ENCODE measurements at places on chromosomes 7 and 10.

DNA sequence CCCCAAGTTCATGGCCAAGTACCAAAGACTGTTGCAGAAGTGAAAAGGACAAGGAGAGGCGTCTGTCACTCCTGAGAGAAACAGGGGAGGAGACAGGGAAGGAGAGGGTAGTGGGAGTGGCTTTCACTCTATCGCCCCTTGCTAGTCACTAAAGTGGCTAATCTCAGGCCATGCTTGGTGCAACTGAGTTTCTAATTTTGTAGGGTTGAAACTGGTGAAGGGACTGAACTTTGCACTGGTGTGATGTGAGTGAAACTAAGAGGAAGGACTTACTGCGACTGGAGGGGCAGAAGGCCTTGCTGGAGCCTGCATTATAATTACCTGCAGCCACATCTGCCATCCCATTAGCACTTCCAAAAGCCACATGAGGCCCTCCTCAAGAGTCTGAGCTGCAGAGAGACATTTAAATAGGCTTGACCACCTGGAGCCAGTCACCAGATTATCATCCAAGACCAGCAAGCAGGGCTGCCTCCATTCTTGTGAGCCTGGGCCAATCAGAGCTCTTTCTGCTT is 107.2 kb upstream of the EEPD1 start:
- DNase-seq: no peak

DNA sequence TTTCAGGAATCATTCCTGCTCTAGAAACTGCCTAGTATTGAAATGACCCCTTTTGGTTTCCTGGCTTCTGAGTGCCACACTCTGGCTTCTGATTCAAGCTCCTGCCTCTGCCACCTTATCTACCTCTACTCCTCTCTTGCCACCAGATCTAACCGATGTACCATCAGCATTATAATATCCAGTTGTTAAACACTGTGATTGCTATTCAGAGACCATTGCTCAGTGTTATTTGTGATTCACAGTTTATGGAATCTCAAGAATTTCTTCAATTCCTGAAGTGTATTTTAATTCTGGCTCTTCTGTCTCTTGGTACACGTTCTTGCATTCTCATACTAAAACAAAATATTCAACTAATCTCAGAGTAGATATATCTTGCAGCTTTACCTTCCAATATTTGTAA is 88.7 kb downstream of the DYNC1I1 start:
- DNase-seq: peak; percentile 29

DNA sequence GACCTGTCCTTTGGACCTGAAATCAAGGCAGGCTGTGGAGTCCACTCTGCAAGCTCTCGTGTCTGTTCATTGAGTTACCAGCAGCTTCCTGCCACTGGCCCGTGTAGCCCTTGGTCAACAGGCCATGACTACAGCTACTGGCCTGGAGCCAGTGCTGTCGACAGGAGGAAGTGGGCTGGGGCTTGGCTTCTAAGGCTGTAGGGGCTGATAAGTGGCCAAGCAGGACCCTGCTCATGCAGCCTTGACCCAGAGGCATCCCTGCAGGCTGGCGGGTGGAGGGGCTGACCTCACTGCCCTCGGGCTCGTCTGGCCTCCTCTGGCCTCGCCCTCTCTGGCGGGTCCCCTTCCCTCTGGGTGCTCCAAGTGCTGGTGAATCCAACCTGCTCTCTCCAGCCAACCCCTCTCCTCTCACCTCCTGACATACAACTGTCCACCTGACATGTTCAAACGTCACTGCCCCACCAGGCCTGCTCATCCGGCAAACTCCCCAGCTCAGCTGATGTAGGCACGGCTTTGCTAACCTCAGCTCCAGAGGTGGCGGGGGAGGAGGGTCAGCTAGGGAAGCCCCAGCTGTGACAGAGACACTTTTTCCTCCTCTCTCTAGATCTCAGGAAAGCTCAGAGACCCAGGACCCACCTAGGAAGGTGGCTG is 188.6 kb upstream of the LYZL2 start:
- DNase-seq: no peak

GRCh38 chr7:609365-609764 is 89.7 kb upstream of the PDGFA start:
- no peak for DNase-seq

- DNase-seq: peak; percentile 87
These were observed 694 bp downstream of the COL1A2 start for GRCh38 chr7:94395141-94396036.

DNA sequence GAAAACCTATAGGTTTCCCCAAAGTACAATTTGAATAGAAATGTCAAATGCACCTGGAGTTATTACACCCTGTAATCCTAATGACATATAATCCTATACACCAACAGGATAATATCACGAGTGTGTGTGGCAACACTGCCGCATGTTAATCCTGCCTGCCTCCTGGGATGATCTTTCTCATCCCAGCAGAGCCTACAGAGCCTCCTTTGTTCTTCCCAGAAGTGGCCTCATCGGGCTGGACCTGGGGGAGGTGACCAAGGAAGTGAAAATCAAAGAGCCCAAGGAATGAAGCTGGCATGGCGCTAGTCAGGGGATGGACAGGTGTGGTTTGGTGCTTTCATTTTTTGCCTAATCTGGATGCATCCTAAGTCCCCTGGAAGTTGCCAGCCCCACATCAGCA is 29.5 kb upstream of the LEP start:
- no peak for DNase-seq

GRCh38 chr10:97724341-97724941 is 10.9 kb downstream of the MARVELD1 start:
- peak; percentile 51 for DNase-seq

- peak; percentile 27 for DNase-seq
These were observed 40.7 kb downstream of the TARP start for GRCh38 chr7:38232502-38233366.

- DNase-seq: no peak
These were observed 31.7 kb downstream of the PODXL start for GRCh38 chr7:131524703-131525102.

GRCh38 chr7:51121036-51121790 is 195.4 kb downstream of the COBL start:
- DNase-seq: no peak

DNA sequence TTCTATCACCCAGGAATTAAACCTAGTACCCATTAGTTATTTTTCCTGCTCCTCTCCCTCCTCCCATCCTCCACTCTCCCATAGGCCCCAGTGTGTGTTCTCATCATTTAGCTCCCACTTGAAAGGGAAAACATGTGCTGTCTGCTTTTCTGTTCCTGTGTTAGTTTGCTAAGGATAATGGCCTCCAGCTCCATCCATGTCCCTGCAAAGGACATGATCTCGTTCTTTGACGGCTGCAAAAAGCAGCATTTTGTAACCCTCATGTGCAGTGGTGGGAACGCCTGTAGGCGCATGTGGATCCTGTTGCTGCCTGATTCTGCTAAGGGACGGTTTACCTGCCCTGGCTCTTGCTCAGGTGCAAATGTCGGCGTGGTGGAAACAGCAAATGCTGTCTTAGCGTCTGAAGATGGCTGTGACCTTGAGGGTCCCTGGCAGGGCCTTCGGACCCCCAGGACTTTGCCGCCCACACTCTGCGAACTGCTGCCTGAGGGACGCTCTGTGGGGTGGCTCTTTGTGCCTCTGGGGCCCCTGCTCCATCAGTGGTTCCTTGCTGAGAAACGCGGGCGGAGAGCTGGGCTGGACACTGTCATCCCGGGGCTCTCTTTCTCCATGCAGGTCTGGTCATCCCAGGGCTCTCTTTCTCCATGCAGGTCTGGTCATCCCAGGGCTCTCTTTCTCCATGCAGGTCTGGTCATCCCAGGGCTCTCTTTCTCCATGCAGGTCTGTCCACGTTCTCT is 5.6 kb upstream of the MTG1 start:
- DNase-seq: no peak

- DNase-seq: no peak
These were observed 100.1 kb upstream of the BET1 start for GRCh38 chr7:94104301-94104700.

- DNase-seq: peak; percentile 57
These were observed 7.8 kb upstream of the HERC4 start for GRCh38 chr10:68082872-68083271.

DNA sequence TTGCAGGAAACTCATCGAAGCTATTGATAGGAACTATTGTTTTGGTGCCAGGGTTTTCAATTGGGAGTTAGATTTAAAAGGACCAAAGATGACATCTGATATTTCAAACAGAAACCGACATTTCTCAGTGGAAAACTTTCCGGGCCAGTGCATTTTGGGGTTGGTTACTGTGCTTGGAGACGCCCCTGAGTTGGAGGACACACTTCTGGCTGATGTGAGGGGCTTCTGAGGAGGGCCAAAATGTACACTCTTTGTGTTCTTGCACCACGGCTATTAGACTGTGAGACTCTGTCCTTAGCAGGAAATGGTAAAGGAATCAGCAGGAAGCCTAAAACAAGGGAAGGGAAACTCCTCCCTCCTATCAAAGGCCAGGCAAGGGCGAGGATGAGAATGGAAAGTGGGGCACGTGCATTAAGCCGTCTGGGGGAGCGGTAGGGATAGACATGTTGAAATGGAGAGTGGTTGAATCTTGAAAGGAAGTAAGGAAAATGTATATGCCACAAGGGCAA is 1.8 kb upstream of the SRGN start:
- DNase-seq: peak; percentile 23

DNA sequence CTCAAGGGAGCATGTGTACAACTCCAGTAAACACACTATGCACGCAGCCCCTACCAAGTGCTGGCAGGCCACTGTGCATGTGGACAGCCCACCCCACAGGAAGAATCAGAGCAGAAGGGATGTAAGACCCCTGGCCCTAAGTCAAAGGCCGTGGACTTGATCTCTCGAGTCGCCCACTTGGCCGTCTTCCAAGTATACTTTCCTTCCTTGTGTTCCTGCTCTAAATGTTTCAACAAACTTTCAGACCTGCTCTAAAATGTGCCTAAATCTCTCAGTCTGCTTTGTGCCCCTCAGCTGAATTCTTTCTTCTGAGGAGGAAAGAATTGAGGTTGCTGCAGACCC is 21.1 kb upstream of the NOM1 start:
- no peak for DNase-seq

DNA sequence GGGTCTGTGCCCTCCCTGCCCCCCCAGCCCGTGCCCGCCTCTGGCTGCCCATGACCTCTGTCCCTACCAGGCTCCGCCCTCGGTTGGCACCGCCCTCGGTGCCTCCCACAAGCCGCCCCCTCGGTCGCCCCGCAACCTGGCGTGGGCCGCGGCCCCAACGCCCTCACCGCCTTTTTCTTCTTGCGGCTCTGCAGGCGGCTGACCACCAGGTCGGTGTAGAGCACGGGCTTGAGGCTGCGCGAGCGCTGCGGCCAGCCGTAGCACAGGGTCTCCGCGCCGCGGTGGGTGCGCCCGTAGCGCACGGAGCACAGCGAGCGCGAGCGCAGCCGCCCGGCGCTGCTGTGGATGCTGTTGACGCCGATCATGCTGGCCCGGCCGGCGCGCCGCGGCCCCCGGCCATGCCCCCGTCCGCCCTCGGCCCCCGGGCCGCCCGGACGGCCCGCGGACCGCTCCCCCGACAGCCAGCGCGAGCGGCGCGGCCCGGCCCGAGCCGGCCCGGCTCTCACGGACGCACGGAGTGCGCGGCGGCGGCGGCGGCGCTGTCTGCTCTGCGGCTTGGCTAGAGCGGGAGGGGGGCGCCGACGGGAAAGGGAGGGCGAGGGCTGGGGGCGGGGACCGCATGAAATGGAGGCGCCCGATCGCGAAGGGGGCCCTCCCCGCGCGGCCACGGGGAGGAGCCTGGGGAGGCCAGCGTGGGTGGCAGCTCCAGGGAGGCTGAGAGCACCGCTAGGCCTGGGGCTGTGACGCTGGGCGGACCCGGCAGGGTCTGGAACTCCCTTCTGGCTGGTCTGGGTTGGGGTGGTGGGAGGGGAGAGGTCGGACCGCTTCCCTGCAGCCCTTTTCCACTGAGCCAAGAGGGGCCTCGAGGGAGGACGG is 9.6 kb downstream of the PSD start:
- DNase-seq: peak; percentile 53

DNA sequence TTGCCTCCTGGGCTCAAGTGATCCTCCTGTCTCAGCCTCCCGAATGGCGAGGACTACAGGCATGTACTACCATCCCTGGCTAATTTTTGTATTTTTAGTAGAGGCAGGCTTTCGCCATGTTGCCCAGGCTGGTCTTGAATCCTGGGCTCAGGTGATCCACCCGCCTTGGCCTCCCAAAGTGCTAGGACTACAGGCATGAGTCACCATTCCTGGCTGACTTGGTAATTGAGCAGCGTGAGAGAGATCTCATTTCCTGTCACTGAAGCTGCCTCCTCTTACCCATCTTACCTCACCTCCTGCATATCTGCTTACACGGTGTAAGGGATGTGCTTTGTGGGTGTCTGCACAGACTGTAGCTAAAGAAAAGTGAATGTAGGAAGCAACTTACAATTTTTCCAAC is 9.7 kb downstream of the IFIT3 start:
- peak; percentile 75 for DNase-seq

DNA sequence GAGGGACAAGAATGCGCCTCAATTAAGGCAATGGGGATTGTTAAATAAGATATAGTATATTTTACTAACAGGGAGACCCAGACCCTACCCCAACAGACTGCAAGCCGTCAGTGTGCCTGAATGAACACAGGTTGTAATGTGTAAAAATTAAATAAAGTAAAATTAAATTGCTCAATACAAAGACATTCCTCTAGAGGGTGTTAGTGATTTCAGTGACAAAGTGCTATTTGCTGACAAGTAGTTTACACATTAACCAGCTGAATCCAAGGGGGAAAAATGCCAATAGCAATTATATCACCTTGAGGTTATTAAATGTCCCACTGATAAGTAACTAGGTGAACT is 110.5 kb downstream of the EBF3 start:
- peak; percentile 8 for DNase-seq

- DNase-seq: no peak
These were observed 122.3 kb downstream of the SLIT1 start for GRCh38 chr10:97063271-97063982.

DNA sequence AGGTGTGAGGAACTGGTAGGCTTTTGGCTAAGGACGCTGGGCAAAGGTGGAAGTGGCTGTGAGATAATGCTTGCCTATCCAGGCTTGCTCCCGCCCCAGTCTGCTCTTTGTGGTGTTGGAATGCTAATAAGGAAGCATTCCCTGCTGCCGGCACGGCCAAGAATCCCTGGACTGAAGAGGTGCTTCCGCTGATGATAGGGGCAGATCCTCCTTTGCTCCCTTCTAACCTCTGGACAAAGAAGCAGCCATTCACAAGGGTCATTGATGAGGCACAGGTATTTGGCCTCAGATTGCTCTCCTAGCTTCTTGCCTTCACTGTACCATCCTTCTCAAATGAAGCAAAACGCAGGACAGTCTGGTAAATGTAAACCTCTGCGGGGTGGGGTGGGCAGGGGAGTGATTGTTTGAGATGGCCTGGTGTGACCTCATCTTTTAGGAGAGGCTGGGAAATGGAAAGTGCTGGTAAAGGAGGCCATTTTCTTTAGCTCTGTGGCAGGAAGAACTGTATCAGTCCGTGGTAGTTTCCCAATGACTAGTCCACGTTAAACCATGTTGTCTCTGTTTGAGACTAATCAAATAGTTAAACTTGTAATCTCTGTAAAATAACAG is 1.7 kb downstream of the PGAM1 start:
- DNase-seq: peak; percentile 48

DNA sequence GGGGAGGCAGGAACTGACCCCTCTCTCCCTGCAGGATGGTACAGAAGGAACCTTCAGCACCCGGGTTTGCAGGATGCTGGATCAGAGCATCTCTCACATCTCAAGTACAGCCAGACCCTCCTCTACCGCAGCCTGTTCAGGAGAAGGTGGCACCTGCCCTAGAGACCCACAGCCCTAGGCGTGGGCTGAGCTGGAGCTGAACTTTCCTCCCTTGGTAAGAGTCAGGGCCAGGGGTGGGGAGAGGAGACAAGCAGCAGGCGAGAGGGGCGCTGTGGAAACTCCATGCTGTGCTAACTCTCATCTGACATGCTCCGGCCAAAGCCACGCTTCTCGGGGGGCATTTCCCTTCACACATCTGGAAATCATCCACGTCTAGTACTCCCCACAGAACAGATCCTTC is 154.4 kb downstream of the DIP2C start:
- no peak for DNase-seq
